ENCODE measurements at places on chromosomes 13 and 19.

DNA sequence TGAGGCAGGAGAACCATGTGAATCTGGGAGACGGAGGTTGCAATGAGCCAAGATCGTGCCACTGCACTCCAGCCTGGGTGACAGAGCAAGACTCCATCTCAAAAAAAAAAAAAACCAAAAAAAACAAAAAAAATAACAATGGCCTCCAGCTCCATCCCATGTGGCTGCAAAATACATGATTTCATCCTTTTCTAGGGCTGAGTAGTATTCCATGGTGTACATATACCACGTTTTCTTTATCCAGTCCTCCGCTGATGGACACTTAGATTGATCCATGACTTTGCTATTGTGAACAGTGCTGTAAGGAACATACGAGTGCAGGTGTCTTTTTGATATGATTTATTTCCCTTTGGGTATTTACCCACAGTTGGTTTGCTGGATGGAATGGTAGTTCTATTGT, 20.9 kb upstream of the LSM14A start:
- DNase-seq = no peak

DNA sequence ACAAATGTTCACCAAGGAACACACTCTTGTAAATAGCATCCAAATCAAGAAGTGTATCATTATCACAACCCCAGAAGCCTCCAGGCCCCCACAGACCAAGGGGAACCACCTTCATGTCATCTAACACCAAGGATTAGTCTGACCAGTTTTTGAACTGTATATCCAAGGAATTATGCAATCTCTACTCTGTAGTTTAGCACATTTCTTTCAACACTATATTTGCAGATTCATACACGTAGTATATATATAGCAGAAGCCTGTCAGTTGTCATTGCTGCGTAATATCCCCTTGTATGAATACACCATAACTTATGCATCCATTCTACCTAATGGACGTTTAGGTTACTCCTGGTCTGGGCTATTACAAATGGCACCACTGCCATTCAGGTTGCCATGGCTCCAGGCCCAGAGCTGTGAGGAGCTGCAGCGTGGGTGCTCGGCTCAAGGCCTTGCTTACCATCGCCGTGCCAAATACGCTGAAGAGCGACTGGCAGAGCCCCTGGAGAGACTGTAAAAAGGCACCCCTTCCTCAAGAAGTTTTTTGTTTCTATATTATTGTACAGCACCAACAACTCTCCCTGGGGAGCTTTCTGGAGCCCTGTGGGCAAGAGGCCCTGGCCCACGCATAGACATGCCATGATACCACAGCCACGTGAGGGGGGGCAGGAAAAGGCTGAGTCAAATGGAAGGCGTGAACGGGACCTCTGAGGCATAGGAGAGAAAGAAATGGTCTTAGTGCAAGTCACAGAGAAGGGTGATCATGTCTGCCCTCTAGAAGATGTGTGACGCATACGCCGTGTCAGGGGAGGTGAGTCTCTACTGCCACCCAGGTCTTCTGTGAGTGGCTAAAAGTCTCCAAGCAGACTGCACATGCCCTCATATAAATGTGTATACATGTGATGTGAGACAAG, 10.8 kb downstream of the LATS2 start:
- no peak for DNase-seq

DNA sequence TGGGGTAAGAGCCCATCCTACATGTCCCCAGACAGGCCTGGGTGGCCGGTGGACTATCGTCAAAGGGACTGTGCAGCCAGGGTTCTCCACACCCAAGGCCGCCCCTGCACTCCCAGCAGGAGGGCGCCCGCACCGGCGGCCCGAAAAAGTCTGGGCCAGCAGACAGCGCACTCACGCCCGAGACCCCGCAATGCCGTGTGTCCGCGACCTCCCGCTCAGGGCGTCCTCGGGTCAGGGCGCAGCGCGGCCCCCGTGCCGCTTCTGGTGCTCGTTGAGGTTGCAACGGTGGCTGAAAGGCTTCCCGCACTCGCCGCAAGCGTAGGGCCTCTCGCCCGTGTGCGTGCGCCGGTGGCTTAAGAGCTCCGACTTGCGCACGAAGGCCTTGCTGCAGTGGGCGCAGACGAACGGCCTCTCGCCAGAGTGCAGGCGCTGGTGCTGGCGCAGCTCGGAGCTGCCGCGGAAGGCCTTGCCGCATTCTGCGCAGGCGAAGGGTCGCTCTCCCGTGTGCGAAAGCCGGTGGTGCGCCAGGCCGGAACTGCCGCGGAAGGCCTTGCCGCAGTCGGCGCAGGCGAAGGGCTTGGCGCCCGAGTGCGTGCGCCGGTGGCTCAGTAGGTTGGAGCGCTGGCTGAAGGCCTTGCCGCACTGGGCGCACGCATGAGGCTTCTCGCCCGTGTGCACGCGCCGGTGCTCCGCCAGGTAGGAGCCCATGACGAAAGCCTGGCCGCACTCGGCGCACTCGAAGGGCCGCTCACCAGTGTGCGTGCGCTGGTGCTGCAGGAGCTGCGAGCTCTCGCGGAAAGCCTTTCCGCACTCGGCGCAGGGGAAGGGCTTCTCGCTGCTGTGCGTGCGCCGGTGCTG, 2.8 kb upstream of the A1BG start:
- no peak for DNase-seq

DNA sequence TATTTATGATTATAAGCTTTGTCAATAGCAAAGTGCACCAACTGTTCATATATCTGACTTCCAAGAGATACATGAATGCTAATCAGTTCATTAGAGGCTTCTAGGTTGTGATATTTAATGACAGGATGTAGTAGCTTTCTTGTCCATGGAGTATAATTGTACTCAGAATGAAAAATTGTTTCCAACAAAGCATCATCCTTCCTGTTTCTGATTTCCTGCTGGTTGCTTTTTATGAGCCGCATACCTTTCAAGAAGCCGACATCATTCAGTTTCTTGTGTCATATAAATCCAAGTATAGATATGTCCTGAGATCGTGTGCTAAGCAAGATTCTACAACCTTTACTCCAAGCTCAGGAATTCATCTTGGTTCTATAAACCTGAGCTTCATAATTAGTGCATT, 326.6 kb downstream of the DIAPH3 start:
- no peak for DNase-seq

GRCh38 chr13:98401934-98402333, 175.0 kb downstream of the STK24 start:
- no peak for DNase-seq

GRCh38 chr19:46497773-46498172, 2.1 kb upstream of the PNMA8B start:
- DNase-seq = no peak

GRCh38 chr13:31043957-31044356, 111.5 kb downstream of the TEX26 start:
- no peak for DNase-seq

DNA sequence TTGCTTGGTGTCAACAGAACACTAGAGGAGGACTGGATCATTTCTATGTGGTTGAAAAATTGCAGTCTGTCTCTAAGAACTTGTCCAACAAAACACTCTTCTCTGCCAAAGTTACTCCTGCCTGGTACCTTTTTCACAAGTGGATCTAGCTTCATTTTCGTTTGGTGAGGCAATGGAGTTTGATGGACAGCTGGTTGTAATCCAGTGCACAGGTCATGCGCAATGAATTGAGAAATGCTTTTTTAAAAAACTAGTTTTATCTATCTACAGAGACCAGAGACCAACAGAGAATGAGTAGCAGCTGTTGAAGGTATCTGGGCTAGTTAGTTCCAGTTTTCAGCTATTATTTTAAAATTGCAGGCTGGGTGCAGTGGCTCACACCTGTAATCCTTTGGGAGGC, 12.0 kb upstream of the KBTBD6 start:
- no peak for DNase-seq

DNA sequence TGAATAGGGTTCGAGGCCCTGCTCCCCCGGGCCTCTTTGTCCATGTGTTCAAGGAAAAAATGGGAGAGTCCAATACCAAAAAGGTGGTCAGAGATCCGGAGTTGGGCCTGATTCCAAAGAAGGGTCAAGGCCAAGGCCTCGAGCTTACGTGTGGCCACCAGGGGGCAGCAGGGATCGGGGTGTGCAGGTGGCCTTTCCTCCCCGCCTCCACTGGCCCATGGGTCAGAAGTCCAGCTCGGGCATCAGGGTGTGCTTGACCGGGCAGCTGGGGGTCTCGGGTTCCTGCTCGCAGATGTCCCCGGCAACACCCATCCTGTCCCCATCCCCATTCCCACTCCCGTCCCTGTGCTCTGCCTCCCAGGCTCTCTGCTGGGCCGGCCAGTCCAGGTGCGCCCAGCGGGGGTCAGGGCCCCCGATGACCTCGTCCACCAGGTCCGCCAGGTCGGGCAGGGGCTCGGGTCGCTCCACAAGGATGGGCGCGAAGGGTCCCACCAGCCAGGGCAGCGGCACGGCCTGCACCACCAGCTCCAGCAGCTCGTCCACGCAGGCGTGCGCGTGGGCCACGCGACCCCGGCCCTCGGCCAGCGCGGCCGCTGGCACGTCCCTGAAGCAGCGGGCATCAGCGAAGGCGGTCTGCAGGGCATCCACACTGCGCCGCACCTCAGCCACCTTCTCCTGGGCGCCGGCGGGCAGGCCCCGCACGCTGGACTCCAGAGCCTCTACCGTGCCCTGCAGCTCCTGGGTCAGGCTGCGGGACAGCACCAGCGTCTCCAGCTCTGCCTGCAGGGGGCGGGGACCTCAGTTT, 5.2 kb upstream of the PLIN4 start:
- no peak for DNase-seq

DNA sequence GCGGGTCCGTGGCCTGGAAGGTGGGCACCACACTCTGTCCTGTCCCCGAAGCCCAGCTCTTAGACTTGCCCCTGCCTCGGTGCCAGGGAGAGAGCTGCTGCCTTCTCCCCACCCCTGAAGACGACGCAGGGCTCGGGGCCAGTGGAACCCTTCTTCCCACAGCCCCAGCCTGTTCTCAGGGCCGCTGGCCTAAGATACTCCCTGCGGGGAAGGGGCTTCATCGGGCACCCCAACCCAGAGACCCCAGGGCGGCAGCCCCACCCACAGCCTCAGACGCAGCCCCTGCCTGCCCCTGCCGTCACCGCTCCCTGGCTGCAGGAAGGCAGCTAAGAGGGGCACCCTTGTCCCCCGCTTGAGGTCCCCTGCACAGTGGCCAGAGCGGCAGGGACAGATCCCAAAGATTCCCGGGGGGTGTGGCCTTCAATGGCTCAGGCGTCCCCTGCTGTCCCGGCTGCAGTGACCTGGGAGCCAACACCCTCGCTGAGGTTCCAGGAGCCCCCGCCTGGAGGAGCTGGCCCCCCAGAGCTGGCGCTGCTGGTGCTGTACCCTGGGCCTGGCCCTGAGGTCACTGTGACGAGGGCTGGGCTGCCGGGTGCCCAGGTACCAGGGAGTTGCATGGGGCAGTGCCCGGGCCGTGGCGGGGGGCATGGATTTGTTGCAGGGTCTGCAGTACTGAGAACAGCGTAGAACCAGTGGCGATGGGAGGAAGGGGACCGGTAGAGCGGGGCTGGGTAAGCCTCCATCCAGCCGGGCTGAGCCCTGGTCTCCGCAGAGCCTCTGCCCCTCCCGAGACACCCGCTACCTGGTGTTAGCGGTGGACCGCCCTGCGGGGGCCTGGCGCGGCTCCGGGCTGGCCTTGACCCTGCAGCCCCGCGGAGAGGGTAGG, 1.0 kb downstream of the AMH start:
- DNase-seq = no peak

- no peak for DNase-seq
Measured at GRCh38 chr13:20344836-20345490, 112.8 kb upstream of the GJB6 start.

- DNase-seq = no peak
Measured at GRCh38 chr13:43783820-43784219, 3.0 kb downstream of the ENOX1 start.

- DNase-seq = no peak
Measured at GRCh38 chr19:1488282-1488601, 1.9 kb downstream of the PCSK4 start.

Measured in stimulated activated naive B cell treated with anti-CD40 and anti-IgM and Interleukin-4, amounts not matched to agents 10 μg/mL and 1 μg/mL and 100 μg/mL, for 72 hours (primary cell).